ENCODE measurements at places on chromosomes 7 and 10. TPM values are rescaled to one million over a fixed set of nuclear protein-coding genes. Genes with fewer than 3 reads are reported as not detected.
A peak's percentile ranks its signal among the peaks of the same experiment; 100 is the strongest.

GRCh38 chr7:51123322-51124019, 193.1 kb downstream of the COBL start:
- peak; percentile 99 for ATAC-seq

The AVL9 gene
- 46.1 TPM for total RNA-seq

The IKZF1 gene
- 343 TPM for total RNA-seq

GRCh38 chr7:1494447-1494846, 9.7 kb downstream of the INTS1 start:
- ATAC-seq = no peak

The MMD2 gene
- total RNA-seq = not detected

The GLI3 gene
- 0.17 TPM for total RNA-seq

Measured in activated T-helper 17 cell treated with anti-CD3 and anti-CD28 coated beads, Interleukin-2, amount 50 U/mL, for 72 hours (primary cell).